Upper lobe of left lung (tissue), 6 donors: ENCODE measurements at places on chromosomes 4 and X. TPM values are rescaled to one million over a fixed set of nuclear protein-coding genes. Genes with fewer than 3 reads are reported as not detected.

Gene RAB9B
- 1.1 TPM for total RNA-seq

Gene ADH1A
- total RNA-seq = not detected

Gene CLIC2
- total RNA-seq = 75.2 TPM

Gene BEX3
- total RNA-seq = 204 TPM

Gene MND1
- not detected for total RNA-seq

Gene SSX3
- total RNA-seq = not detected

Gene GPR82
- total RNA-seq = not detected

DNA sequence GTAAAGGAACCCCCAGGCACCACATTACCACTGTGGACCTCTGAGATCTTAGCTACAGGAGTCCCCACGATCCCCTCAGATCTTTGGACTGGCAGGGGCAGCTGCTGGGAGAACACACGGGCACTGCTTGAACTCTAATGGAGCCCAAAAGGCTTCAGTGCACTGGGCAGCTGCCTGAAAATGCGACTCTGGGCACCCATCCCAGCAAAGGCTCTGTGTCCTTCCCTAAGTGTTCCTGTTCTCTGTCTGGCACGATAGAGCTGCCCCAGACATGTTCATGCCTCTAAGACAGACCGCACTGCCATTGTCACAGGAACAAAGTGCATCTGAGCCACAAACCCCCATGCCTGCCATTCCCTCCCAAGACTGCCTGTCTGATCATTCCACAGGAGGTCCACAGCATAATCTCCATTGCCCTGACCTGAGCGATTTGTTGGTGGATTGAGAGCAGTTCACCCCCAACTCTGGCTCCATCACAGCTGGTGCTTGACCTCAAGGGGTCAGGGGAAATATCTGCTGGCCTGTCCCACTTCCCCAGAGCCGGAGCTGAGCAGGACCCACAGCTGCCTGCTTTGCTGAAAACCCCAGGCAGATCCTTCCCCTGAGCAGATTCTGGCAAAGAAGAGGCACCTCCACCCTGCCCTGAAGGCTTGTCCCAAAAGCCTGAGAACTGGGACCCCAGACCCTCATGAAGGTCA lies 436.0 kb upstream of the INTU start:
- DNase-seq = no peak
- no peak overlapping the region for H3K4me3 ChIP-seq
- no peaks in the 10 kb centered on the region for H3K4me1 ChIP-seq
- no peak overlapping the region for H3K27ac ChIP-seq
- no peaks in the 10 kb centered on the region for H3K36me3 ChIP-seq

GRCh38 chr4:14918336-14918735 lies 83.9 kb upstream of the CPEB2 start:
- no peaks in the 10 kb centered on the region for H3K36me3 ChIP-seq
- no peaks in the 10 kb centered on the region for H3K27me3 ChIP-seq
- no peak for DNase-seq

GRCh38 chr4:139887962-139888735 lies 222.5 kb downstream of the MGST2 start:
- DNase-seq = peak; percentile 75
- peak overlapping the region; percentile 47 for H3K27ac ChIP-seq
- no peak overlapping the region for H3K4me3 ChIP-seq
- peaks cover 20% of the 10 kb centered on the region for H3K4me1 ChIP-seq
- no peaks in the 10 kb centered on the region for H3K36me3 ChIP-seq

- no peaks in the 10 kb centered on the region for H3K4me1 ChIP-seq
- H3K27ac ChIP-seq = peak overlapping the region; percentile 30
- no peaks in the 10 kb centered on the region for H3K27me3 ChIP-seq
- H3K4me3 ChIP-seq = no peak overlapping the region
- no peaks in the 10 kb centered on the region for H3K36me3 ChIP-seq
These were observed 26.4 kb downstream of the MOSPD2 start for GRCh38 chrX:14899607-14900006.

DNA sequence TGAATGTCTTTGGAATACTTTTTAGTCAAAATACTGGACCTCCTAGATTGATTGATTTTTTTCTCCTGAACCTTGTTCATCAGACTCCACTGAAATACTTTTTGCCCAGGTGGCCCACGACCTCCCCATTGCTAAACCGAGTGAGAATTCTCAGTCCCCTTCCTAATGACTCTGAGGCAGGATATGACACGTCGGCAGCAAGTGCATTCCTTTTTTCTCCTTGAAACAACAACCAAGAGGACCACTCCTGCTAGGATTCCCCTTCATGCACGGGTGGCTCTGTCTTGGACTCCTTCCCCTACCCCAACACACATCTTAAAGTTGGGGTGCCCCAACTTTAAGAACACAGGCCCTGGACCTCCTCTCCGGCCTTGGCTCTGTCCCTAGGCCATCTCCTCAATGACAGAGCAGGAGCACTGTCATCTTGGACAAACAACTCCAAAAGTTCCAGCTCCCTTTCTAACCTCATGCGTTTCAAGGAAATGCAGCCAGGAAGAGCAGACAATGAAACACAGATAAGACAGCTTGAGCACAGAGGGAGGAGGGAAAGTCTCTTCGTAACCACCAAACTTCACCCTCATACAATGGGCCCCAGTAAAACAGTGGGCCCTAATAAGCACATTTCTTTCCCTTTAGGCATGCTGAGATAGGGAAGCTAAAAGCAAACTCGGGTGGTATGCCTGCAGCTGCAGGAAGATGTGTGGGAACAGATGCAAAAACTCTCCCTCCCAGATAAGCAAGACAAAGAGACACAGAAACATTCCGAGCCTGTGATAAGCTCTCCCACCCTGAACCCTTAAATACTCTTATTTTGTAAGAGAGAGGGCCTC lies 33.9 kb downstream of the ZBTB49 start:
- H3K4me3 ChIP-seq = no peak overlapping the region
- peaks cover 2% of the 10 kb centered on the region for H3K36me3 ChIP-seq
- no peak for DNase-seq
- H3K27ac ChIP-seq = peak overlapping the region; percentile 48
- H3K4me1 ChIP-seq = no peaks in the 10 kb centered on the region
- no peaks in the 10 kb centered on the region for H3K27me3 ChIP-seq

- H3K4me1 ChIP-seq = peaks cover 4% of the 10 kb centered on the region
- no peaks in the 10 kb centered on the region for H3K36me3 ChIP-seq
- H3K27ac ChIP-seq = no peak within 1 kb of the TSS
- DNase-seq = peak; percentile 54
- H3K4me3 ChIP-seq = peak within 1 kb of the TSS; percentile 12
- no peaks in the 10 kb centered on the region for H3K27me3 ChIP-seq
These were observed at the start of gene FRMPD4 for GRCh38 chrX:12138361-12139313. Gene FRMPD4 (plus strand): TSS chrX:12138473. CDS start chrX:12138972, 499 bp downstream.

GRCh38 chr4:108280072-108280471 lies 111.3 kb upstream of the LEF1 start:
- H3K36me3 ChIP-seq = no peaks in the 10 kb centered on the region
- no peak overlapping the region for H3K27ac ChIP-seq
- no peak overlapping the region for H3K4me3 ChIP-seq
- no peaks in the 10 kb centered on the region for H3K27me3 ChIP-seq

- H3K4me1 ChIP-seq = no peaks in the 10 kb centered on the region
- H3K27me3 ChIP-seq = no peaks in the 10 kb centered on the region
- H3K36me3 ChIP-seq = no peaks in the 10 kb centered on the region
These were observed 12.9 kb upstream of the ZCCHC4 start for GRCh38 chr4:25299476-25300203.

DNA sequence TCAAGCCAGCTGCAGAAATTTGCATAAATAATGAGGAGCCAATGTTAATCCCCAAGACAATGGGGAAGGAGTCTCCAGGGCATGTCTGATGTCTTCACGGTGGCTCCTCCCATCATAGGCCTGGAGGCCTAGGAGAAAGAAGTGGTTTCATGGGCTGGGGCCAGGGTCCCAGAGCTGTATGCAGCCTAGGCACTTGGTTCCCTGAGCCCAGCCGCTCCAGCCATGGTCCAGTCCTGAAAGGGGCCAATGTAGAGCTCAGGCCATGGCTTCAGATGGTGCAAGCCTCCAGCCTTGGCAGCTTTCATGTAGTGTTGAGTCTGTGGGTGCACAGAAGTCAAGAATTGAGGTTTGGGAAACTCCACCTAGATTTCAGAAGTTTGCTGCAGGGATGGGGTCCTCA lies 628.2 kb upstream of the GRIA3 start:
- no peaks in the 10 kb centered on the region for H3K27me3 ChIP-seq
- no peaks in the 10 kb centered on the region for H3K4me1 ChIP-seq
- no peaks in the 10 kb centered on the region for H3K36me3 ChIP-seq
- no peak overlapping the region for H3K4me3 ChIP-seq
- no peak for DNase-seq

GRCh38 chr4:37978248-37978924 lies 18.2 kb downstream of the PTTG2 start:
- peak overlapping the region; percentile 93 for H3K27ac ChIP-seq
- DNase-seq = peak; percentile 55
- no peaks in the 10 kb centered on the region for H3K36me3 ChIP-seq
- H3K27me3 ChIP-seq = no peaks in the 10 kb centered on the region

DNA sequence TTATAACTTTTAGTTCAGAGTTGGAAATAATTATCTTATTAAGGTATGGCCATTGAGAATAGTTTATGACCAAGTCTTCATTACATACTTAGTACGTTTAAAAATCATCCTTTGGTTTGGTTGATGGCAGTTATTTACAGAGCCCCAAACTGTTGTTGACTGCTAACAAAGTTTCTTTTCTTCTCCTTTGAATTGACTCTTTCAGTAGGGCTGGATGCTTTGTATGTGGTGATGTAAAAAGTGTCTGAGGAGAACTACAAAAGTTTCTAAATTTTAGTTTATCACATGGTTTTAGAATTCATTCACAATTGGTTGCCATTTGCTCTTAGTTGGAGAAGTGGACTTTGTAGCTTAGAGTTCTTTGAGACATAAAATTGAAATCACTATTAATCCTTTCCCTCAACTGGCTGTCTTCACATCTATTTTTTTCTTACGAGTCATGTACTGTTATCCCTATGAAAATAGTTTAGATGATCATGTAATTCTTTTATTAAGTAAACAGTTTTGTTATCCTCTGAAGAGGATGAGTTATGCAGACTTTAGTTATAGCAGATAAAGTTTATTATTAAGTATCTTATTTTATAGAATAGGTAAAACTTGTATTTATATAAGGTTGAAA lies 14.8 kb downstream of the PTPN13 start:
- no peak for DNase-seq
- H3K27me3 ChIP-seq = no peaks in the 10 kb centered on the region
- no peak overlapping the region for H3K27ac ChIP-seq
- H3K36me3 ChIP-seq = no peaks in the 10 kb centered on the region
- no peak overlapping the region for H3K4me3 ChIP-seq

DNA sequence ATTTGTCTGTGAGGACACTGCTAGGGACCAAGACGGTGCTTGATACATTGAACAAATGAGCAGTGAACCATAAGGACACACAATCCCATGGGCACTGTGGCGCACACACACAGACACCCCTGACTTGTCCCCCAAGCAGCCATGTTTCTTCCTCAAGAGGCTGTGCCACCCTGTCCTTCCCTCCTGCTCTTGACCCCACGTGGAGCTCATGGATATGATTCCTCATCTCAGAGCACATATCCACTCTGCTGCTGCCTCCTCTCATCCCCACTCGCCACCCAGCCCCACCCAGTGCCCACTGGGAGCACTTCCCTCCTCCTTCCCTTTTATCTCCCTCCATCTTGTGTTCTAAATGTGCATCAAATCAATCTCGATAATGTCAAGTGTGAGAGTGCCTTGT lies 102.4 kb downstream of the PARM1 start:
- H3K4me1 ChIP-seq = peaks cover 6% of the 10 kb centered on the region
- no peak overlapping the region for H3K27ac ChIP-seq
- H3K36me3 ChIP-seq = no peaks in the 10 kb centered on the region
- H3K4me3 ChIP-seq = no peak overlapping the region

DNA sequence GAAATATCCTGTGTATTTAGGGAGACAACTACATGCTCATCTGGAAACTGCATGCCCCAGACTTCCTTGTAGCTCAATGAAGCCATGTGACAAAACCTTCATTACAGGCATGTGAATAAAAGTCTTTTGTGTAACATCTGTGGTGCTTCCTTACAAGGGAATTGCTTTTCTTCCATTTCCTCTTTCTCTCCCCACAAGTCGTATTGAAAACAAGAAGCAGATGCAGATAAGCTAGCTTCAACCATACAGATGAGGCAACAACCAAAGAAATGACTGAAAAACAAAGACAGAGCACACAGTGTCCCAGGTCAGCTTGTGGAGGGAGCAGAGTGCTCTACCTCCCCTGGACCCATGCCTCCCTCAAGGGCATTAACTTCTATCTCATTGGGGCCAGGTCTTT lies 115.8 kb upstream of the INPP4B start:
- no peak overlapping the region for H3K4me3 ChIP-seq
- no peaks in the 10 kb centered on the region for H3K36me3 ChIP-seq
- no peak overlapping the region for H3K27ac ChIP-seq
- no peaks in the 10 kb centered on the region for H3K4me1 ChIP-seq

- no peak overlapping the region for H3K27ac ChIP-seq
- H3K36me3 ChIP-seq = no peaks in the 10 kb centered on the region
- DNase-seq = no peak
- H3K4me1 ChIP-seq = no peaks in the 10 kb centered on the region
- no peaks in the 10 kb centered on the region for H3K27me3 ChIP-seq
These were observed 13.1 kb upstream of the NDST4 start for GRCh38 chr4:115126491-115126890.

DNA sequence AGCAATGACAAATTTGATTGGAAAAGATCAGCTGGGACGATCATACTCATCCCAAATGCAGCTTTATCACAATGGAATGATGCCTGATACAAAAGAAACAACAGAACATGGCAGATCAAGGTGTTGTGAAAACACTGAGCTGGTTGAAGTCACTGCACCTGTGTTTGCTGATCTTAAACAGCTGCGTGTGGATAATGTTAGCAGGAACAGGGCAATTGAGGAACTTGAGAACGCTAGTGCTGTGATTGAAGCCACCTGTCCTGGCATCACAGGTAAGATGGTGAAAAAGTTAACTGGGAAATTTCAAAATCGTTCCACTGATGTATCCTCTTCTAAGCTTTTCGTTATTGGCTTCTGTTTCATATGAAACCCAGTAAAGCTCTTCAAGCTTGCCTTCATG lies 27.4 kb upstream of the SOD3 start:
- H3K4me1 ChIP-seq = no peaks in the 10 kb centered on the region
- H3K36me3 ChIP-seq = no peaks in the 10 kb centered on the region
- H3K27ac ChIP-seq = no peak overlapping the region
- no peak for DNase-seq
- no peaks in the 10 kb centered on the region for H3K27me3 ChIP-seq
- H3K4me3 ChIP-seq = no peak overlapping the region

- DNase-seq = no peak
- H3K36me3 ChIP-seq = no peaks in the 10 kb centered on the region
- H3K4me3 ChIP-seq = no peak overlapping the region
- no peak overlapping the region for H3K27ac ChIP-seq
- H3K4me1 ChIP-seq = no peaks in the 10 kb centered on the region
- no peaks in the 10 kb centered on the region for H3K27me3 ChIP-seq
These were observed 100.8 kb upstream of the MSX1 start for GRCh38 chr4:4758681-4759080.

DNA sequence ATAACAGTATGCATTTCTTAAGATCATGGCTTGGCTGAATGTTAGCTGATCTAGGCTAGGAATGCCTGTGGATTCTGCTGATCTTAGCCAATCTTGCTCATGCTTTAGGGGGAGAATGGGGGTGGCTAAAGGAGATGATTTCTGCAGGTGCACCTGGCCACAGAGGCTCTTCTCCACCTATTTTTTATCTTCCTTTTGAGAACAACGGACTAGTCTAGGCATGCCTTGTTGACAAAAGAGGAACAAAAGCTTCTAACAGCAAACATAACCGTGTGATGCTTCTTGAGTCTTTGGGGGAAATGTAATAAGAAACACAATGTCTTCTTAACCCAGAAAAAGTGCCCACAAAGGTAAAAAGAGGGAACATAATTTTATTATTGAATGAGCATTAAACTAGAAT lies 743.5 kb downstream of the ARAP2 start:
- H3K4me1 ChIP-seq = no peaks in the 10 kb centered on the region
- no peak overlapping the region for H3K4me3 ChIP-seq
- H3K27me3 ChIP-seq = no peaks in the 10 kb centered on the region
- no peak for DNase-seq
- no peak overlapping the region for H3K27ac ChIP-seq
